Stimulated activated CD4-positive, alpha-beta T cell treated with anti-CD3 and anti-CD28 coated beads, TNF-alpha, amount 100 ng/mL, for 24 hours (primary cell): ENCODE measurements at places on chromosomes 12 and 14.

- DNase-seq, result no peak
These were observed 97.3 kb downstream of the RIN3 start for GRCh38 chr14:92610849-92611271.

GRCh38 chr14:60204843-60205774, 39.9 kb upstream of the DHRS7 start:
- DNase-seq, result no peak

- no peak for DNase-seq
These were observed 138.1 kb upstream of the AEBP2 start for GRCh38 chr12:19301223-19301622.

GRCh38 chr12:95700316-95700785, 90.2 kb downstream of the NTN4 start:
- DNase-seq, result no peak

DNA sequence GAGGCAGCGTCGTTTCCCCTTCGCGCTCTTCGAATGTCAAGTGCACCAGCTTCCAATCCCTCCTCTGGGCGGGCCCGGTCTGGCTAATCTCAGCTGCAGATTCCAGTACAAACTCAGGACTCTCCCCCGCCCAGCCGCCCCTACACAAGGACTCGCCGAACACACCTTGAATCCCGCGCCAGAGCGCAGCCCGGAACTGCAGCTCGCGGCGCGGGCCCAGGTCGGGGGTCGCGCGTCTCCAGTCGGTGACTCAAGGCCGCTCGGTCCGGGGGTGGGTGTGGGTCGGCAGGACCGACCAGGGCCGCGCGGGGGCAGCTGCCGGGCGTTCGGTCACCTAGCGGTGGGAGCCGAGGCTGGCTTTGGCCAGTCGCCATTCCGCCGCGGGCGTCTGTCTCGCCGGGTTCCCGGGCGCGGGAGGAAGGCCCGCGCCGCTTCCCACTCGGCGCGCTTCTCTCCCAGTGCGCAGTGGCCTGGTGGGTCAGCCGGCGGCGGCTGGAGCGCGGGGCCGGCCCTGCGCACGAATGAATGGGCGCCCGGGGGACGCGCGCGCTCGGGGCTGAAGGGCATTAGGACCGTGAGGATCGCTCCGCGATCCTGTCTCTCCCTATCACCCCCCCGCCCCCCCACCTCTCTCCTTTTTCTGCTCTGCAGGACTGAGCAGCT, at the start of gene GALNT16:
TSS of gene GALNT16 (plus strand) at position 632 of the 663 bp plus-strand sequence. CDS start 133 bp downstream, outside the sequence.
- DNase-seq, result no peak

DNA sequence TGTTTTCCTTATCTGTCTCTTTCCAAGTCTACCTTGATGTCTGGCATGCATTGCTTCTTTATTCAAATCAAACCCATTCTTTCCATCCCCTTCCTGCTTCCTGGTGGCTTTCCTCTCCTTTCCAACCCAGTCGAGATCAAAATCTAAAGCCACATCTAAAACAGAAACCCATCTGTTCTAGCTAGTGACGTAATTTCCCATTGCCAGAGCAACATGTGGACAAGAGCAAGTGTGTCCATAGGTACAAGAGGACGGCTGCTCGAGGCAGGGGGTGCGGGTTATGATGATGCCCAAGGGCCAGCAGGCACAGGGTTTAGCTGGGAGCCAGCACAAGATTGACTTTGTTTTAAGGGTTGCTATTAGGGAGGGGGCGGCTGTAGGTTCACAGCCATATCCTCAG, 7.0 kb downstream of the KRT80 start:
- no peak for DNase-seq
